ENCODE measurements at places on chromosomes 5 and 9. TPM values are rescaled to one million over a fixed set of nuclear protein-coding genes. Genes with fewer than 3 reads are reported as not detected.

Gene OLFML2A
- 40.2 TPM for total RNA-seq

Gene PHPT1
- 43.9 TPM for total RNA-seq

Gene HMCN2
- 15.9 TPM for total RNA-seq

Gene KIF4B
- total RNA-seq, result 0.05 TPM

Gene ANKRD55
- total RNA-seq, result not detected

Gene TRIM36
- 1.8 TPM for total RNA-seq

Gene GPR150
- not detected for total RNA-seq

Gene LHX2
- not detected for total RNA-seq

Gene KIAA0825
- 25.5 TPM for total RNA-seq

Gene INSL6
- not detected for total RNA-seq

Gene CFAP157
- not detected for total RNA-seq

Gene SPATA9
- total RNA-seq, result 2.1 TPM

- no peak for DNase-seq
Observed at GRCh38 chr5:1550287-1551076, 26.7 kb upstream of the LPCAT1 start.

DNA sequence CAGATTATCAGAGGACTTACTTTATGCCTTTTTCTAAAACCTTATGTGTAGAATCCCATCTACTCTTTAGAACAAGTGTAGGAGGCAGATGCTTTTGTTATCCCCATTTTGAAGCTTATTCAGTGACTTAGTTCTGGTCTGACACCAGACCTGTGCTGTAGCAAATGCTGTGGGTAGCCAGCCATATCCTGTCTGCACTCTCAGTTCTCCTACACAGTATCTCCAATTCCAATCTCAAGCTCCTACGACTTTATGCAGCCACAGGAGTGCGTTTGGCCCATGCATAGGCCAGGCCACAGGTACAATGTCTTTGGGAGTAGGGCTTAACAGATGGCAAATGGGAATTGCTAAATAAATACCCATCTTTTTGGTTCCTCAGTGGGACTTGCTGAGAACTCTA lies 292.6 kb downstream of the MCTP1 start:
- no peak for DNase-seq

DNA sequence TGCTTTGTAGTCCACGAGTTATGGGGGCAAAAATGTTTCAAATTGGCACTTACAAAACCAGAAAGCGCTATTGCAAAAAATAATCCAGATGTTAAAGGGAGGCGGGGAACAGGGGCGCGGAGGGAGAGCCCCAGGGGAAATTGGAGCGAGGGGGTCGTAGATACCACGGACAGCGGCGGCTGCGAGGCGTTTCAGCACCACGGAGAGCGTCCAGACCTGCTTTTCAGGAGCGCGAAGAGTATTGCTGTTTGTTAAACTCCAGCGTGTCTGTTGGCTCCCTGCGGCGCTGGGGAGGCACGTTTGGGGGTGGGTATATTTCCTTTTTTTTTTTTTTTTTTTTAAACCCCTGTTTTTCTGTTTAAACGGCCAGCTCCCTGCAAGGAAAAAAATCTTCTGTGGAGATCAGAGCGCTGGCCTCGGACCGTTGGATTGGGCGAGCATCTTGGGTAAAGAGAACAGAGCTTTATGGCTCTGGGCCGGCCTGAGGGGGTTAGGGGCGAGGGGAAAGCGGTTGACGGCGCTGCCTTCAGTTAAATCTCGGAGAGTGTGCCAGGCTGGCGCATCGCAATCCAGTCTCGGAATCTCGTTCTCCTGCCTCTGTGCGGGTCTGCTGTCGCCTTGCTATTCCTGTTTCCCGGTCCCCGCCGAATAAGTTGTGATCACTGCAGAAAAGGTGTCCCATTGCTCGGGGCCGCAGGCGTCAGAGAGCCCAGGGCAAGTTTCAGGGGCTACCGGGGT lies at the start of gene GLRA1:
Gene GLRA1 (minus strand): TSS at position 288 of the 738 bp plus-strand sequence. CDS start 302 bp downstream, outside the sequence.
- DNase-seq, result peak; percentile 21

- DNase-seq, result no peak
Observed at GRCh38 chr9:87793292-87793691, 67.4 kb downstream of the CTSL start.

DNA sequence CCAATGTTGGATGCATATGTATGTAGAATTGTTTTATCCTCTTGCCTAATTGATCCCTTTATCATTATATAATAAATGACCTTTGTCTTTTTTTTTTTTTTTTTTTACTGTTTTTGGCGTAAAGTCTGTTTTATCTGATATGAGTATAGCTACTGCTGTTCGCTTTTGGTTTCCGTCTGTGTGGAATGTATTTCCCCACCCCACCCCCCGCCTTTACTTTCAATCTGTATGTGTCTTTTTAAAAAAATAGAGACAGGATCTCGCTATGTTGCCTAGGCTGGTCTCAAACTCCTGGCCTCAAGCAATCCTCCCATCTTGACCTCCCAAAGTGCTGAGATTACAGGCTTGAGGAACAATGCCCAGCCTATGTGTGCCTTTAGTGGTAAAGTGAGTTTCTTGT lies 11.3 kb downstream of the AHRR start:
- DNase-seq, result no peak

GRCh38 chr9:118567861-118568260 lies 801.4 kb downstream of the BRINP1 start:
- DNase-seq, result no peak

DNA sequence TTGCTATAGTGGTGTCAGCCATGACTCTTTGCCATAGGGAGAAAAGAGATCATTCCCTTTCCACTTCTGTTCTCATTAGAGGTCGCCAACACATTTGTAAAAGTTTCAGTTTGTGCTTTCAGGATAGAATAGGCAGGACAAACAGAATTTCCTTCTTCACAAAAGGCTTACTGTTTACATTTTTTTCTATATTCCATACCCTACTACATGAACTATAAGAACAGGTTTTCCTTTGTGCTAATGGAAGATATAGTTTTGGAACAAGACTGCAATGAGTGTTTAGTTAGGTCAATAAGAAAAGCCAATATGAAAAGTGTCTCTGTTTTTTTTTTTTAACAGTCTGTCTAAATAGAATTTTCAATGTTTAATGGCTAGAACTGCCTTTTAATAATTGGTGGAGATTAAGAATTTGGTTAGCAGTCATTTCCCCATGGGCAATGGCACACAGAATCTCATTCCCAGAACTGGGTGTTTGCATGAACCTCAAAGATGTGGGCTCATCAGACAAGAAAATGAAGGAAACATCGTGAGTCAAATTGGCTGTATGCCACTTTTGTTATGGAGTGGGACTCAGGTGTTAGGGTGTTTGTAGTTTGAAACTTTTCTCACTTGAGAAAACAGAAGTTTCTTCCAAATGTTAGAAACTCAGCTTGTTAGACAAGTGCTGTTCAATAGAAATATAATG lies 75.2 kb upstream of the PRLR start:
- DNase-seq, result no peak

DNA sequence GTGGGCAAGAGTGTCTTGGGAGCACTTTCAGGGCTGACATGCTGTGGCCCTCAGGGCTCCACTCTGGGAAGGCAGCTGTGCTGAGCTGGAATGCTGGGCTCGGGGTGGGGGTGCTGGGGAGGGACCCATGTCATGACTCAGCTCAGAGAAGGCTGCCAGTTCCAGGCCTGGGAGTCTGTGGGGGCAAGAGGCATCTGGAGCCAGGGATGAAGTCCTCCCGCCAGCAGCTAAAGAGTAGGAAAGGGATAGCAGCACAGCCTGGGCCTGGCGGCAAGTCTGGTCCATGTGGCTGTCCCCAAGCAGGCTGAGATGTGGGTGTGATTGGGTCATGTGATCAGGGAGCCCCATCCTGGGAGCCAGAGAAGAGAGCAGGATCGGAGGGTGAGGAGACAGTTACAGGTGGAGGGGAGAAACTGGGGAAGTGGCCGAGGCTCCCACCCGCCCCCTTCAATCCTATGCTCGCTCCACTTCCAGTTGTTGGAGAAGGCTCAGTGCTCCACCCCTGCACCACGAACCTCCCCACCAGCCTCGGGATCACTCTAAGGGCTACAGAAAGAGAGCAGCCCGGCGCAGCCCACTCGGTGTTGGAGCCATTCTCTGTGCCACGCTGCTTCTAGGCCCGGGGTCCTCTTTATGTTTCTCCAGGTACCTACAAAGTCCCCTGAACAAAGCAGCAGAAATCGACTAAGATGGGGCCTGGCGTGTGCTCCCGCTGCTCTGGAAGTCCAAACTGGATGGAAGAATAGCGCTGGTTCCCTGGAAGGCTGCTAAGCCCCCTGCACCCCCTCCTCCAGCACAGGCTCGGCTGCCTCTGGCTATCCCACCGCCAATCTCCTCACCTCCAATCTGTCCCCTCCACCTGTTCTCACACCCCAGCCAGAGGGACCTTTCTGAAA lies 12.0 kb downstream of the PDGFRB start:
- DNase-seq, result no peak

DNA sequence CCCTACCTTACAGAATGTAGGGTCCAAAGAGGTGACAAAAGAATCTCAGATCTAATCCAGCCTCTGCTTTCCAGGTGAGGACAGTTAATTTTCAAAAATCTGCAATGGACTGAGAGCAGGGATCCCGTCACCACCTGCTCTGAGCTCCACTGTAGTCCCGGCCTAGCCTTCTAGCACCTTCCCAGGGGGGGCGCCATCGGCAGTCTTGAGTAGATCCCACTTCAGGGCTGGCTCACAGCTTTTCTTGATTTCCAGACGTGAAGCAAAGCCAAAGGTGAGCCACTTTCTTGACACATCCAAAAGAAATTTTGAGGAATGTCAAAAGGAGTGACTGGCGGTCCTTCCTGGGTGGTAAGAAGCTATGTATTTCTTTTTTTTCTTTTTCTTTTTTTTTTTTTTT lies 114.1 kb downstream of the SYK start:
- no peak for DNase-seq

- DNase-seq, result no peak
Observed at GRCh38 chr9:91130796-91131318, 230.9 kb downstream of the AUH start.

DNA sequence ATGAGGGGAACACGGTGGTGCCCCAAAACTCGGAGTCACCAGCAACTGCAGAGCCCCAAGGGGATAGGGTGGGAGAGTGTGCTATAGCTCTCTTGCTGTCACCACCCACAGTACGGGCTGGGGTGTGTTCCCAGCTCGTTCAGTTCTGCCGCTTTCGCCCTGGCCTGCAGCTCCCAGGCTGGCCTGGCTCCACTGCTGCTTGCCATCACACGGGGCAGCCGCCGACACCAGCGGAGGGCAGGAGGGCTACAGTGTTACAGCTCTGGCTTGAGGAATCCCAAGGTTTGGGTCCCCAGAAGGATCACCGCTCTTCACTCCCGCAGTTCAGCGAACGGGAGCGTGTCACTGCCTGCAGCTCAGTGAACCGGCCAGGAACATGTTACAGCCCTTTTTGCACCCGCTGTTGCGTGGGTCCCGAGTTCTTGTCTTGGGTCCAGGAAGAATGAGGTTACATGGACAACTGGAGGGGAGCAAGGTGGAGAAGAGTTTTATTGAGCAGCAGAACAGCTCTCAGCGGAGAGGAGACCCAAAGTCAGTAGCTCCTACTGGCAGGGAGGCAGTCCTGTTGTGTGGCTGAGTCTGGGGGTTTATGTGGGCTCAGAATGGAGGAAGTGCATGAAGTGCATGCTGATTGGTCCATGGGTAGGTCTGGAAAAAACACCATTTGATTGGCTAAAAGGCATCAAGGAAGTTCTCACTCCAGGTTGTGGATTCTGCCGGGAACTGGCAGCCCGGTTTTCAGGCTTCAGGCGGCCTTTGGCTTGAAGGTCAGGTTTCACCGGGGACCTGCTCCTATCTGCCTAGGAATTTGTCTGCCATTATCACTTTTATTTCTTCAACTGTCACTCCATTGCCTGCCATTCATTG lies 113.4 kb downstream of the EHMT1 start:
- DNase-seq, result no peak

- no peak for DNase-seq
Observed at GRCh38 chr5:76169146-76169905, 86.1 kb downstream of the SV2C start.

DNA sequence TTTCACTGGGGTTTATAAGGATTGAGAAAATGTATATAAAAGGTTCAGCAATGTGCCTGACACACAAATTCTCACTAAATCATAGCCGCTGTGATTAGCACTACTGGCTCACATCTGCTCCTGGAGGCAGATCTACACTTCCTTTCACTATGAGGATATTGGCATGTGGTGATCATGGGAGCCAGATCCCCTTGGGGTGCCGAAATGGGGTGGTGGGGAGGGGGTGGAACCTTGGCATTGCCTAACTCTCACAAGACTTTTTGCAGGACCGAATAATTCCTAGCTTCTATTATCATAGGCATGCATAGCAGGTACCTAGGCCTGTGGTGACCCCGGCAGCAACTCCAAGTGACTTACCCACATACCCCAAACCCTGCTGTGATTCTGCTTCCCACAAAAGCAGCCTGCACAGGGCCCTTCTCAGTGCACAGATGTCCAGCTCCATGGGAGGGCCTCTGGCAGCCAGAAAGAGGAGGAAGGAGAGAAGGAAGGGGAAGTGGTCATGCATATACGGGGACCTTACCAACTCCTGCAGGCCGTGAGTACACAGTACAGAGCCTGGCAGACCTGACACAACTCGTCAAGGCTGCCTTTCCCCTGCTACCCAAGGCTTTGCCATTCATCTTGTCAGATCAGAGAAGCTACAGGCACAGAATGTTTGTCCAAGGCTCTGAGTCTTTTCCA lies 61.3 kb upstream of the IQGAP2 start:
- DNase-seq, result no peak

DNA sequence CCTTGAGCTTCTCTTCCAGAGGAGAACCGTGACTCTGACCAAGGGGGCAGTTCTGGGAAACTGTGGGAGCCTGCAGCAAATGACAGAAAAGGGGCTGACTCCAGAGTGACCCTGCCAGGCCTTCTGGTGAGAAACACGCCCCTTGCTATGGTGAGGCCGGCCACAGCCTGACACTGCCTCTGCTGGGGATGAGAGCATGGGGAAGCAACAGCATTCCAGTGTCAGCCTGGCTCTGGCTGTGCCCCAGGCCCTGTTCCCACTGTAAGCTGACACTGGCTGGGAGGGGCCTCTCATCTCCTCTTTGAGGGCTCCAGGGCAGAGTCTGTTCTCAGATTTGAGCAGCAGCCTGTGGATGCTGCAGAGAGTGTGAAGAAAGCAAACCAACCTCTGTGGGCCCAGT lies 180.0 kb upstream of the IL12B start:
- DNase-seq, result no peak

- DNase-seq, result no peak
Observed at GRCh38 chr9:34957492-34958410, at the start of gene PHF24. Gene PHF24, plus strand, starts transcription at chr9:34958285. Its CDS starts 13,014 bp downstream, at chr9:34971299.

DNA sequence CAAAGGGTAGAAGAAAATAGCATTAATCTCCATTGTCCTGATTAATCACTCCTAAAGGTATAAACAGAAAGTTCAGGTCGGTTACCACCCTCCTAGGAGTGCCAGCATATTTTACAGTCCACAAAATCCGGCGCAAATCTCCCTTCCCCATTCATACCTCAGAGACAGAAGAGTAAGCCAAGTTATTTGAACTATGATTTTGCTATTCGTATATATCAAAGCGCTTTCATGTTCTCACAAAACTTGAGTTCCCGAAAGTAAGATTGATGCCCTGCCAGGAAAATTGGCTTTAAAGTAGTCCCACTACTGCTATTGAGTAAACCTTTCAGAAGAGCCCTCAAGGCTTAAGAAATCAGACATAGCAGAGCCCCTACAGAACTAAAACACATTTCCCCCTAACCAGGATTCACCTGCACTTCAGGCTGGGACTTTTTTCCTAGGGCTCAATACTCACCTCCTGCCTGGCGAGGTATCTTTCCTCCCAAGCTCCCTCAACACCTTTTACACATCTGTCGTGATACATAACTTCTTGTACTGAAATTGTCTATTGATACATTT lies 21.8 kb upstream of the TRIM36 start:
- no peak for DNase-seq
